ENCODE measurements at places on chromosomes 2 and 18. TPM values are rescaled to one million over a fixed set of nuclear protein-coding genes. Genes with fewer than 3 reads are reported as not detected.

- DNase-seq, result no peak
Measured at GRCh38 chr18:58490238-58490637, 138.7 kb downstream of the ALPK2 start.

CAPN14 gene
- total RNA-seq, result not detected

- DNase-seq, result no peak
Measured at GRCh38 chr2:205056151-205056561, 510.9 kb downstream of the PARD3B start.

GRCh38 chr18:3594760-3595368, 144.9 kb downstream of the TGIF1 start:
- no peak for DNase-seq

- DNase-seq, result no peak
Measured at GRCh38 chr2:151551556-151551955, 141.9 kb downstream of the RIF1 start.

RAB6C gene
- total RNA-seq, result not detected

Data from psoas muscle (tissue), 8 donors.